ENCODE measurements at places on chromosomes 4 and X.
A peak's percentile ranks its signal among the peaks of the same experiment; 100 is the strongest.

DNA sequence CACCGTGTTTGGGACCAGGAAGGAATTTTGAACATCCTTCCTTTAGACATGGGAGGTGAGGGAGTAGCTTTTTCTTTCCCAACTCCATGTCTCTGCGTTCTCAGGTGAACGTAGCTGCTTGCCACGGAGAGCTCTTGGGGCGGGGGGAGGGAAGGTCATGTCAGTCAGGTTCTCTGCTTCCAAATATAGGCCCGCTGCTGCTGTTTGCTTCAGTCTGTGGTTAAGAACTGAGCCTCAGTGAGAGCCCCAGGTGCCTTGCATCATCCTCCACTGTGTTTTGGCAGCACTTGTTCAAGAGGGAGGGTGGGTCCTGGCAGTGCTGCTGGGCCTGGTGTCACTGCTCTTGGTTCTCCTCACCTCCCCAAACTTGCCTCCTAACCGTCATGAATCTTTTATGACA is 46.5 kb downstream of the HADH start:
- DNase-seq: peak; percentile 61

DNA sequence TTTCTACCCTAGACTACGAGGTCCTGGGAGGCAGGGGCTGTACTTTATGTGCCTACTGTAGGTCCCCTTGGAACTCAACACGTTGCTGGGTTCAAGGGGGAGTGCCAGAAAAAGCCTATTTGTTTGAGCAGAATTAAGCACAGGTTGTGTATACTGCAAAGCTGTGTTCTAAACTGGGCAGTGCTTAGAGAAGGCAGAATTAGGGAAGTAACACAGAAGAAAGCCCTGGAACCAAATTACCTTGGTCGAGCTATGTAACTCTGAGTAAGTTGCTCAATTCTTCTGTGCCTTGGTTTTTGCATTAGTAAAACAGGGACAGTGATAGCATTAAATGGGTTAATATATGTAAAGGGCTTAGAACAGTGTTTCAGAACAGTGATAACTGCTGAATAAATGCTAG is 245.0 kb upstream of the SFRP2 start:
- no peak for DNase-seq

DNA sequence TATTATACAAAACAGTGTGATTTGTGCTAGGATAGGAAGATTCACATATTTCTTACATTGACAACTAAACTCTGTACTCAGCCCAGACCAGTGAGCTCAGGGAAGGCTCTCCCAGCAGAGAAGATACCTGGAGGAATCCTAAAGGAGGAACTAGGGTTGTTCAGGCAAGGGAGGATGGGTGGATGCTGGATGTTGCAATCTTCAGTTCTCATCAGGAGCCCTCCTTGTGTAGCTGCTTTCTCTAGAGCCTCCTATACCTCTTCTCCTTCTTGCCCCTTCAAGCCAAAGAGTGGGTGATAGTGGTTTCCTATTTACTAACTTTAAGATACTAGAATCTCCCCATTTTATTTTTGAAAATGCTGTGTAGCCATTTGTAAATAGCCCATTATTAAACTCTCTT is 117.3 kb downstream of the NKX6-1 start:
- no peak for DNase-seq

DNA sequence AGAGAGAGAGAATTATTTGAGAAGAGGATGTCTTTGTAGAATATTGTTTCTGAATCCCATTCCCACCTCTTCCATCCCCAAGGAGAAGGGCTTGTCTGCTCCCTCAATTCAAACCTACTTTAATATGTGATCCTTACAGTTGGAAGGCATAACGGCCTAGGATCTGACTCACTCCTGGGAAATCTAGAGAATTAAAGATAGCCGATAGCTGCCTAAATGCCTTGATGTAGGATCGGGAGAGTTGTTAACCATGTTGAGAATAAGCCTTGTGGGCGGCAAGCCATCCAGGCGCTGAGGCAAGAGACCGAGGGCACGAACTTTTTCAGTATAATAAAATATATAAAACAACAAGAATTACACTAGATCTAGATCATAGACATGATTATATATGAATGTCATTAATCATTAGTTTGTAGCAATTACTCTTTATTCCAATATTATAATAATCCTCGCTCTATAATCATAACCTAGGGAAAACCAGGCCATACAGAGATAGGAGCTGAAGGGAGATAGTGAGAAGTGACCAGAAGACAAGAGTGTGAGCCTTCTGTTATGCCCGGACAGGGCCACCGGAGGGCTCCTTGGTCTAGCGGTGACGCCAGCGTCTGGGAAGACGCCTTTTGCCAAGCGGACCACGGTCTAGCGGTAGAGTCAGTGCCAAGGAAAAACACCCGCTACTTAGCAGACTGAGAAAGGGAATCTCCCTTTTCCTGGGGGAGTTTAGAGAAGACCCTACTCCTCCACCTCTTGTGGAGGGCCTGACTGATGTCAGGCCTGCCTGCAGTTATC is 13.5 kb downstream of the EMCN start:
- no peak for DNase-seq

DNA sequence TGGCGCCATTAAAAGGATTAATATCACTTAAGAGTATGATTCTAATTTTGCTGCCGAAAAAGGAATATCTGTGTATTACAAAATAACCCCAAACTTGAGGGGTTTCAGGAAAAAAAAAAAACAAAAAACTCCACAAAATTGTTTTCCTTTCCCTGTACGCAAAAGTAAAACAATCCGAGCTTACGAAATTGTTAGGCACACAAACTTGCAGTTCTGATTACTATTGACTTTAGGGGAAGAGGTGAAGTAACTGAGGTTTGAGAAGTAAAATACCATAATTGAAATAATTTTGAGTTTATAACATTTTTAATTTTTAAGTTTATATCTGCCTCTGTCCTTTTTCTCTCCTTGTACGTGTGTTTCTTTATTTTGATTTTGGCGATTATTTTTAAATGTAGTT is 64.8 kb downstream of the USP9X start:
- no peak for DNase-seq

DNA sequence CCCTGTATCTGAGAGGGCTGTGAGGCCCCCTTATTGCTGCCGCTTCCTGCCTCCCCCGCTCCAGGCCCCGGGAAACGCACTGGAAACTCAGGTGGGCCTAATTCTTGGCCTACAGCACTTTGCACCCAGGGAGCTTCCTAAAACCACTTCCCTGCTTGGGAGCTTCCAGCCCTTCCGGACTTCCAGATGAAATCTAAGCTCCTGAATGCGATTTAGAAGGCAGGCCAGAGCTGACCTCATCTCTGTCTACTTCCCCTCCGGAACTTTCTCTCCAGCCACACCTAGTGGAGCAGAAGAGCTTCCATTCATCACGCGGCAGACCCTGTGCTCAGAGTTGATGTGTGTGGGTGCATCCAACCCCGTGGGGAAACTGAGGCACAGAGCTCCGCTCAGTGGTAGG is 84.2 kb downstream of the SORCS2 start:
- no peak for DNase-seq

Data from stimulated activated CD4-positive, alpha-beta T cell treated with anti-CD3 and anti-CD28 coated beads, Interleukin-2, amount 100 ng/mL, for 24 hours (primary cell).